ENCODE measurements at places on chromosomes 2 and 18.
A peak's percentile ranks its signal among the peaks of the same experiment; 100 is the strongest.

DNA sequence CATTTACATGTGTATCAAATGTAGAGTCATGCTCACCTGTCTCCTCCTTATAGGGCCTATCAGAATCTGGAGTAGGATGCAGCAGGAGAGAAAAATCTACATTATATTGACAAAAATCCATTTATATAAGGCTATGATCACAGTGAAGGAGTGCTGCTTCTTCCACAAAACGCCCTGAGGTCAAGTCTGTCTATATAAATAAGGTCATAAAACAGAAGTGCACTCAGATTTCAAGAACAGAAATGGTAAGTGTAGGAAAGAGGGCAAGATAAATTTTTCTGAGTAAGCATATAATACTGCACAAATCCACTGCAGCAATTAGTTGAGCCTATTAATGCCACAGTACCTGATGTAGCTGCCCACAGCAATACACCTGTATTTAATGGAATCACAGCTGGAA lies 51.8 kb downstream of the COL5A2 start:
- H3K27ac ChIP-seq, result no peak overlapping the region
- no peaks in the 10 kb centered on the region for H3K27me3 ChIP-seq
- DNase-seq, result no peak
- no peak overlapping the region for H3K4me3 ChIP-seq
- no peaks in the 10 kb centered on the region for H3K4me1 ChIP-seq

- H3K27me3 ChIP-seq, result peaks cover 4% of the 10 kb centered on the region
- H3K4me1 ChIP-seq, result peaks cover 52% of the 10 kb centered on the region
- peak overlapping the region; percentile 28 for H3K27ac ChIP-seq
- no peak overlapping the region for H3K4me3 ChIP-seq
- H3K36me3 ChIP-seq, result no peaks in the 10 kb centered on the region
Observed at GRCh38 chr2:28356095-28356911, 36.4 kb upstream of the FOSL2 start.

DNA sequence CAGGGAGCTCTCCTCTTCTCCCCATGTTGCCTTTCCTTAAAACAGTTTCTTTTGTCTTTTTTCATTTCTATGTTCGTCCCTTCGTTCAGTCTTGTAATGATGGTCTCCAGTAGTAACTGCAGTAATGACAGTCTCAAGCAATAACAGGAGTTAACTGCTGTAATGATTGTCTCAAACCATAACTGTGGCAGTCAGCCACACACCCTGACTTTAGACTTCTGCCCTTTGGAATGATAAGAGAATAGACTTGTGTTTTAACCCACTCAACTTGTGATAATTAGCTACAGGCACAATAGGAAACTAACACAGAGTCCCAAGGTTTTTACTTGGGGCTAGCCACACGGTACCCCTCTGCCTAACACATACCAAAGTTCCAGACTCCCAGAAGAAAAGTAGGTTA lies 12.1 kb downstream of the TMEM131 start:
- no peaks in the 10 kb centered on the region for H3K27me3 ChIP-seq
- H3K4me3 ChIP-seq, result no peak overlapping the region

DNA sequence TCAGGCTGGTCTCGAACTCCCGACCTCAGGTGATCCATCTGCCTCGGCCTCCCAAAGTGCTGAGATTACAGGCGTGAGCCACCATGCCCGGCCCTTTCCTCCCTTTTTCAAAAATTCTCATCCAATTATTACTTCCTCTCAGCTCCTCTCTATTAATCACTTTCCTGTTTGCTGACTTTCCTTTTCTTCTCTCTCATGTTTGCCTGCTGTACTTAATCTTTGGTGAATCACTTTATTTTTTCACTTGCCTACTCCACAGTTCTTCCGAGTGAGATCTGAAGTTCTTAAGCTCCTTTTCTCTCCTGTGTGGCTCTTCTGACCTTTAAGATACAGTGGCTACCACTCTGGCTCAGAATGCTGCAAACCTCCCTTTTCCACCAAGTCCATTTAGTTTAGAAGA lies 126.3 kb upstream of the SERTAD2 start:
- H3K4me3 ChIP-seq, result no peak overlapping the region
- no peaks in the 10 kb centered on the region for H3K27me3 ChIP-seq
- H3K36me3 ChIP-seq, result no peaks in the 10 kb centered on the region
- DNase-seq, result no peak
- no peaks in the 10 kb centered on the region for H3K4me1 ChIP-seq

DNA sequence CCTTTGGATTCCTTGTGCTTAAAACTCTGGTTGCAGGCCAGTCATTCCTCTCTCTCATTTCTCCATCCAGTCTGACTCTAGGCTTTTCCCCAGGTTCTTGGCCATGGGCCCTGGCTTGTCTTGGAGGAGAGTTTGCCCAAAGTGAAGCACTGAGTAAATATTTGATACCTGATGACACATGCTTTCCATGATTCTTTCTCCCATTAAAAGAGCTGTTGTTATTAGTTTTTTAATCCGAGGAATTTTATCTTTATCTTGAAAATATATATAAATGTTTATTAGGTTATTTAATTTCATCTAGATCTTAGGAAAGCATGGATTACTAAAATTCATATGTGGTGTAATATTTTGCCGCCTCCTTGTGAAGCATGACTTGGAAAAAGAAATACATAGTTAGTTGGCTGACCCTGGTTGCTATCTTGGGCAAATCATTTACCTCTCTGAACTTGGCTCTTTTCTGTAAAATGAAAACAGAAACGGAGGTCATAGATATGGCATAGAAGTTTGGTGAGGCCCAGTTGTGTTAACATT lies 650.1 kb downstream of the SLC4A3 start:
- H3K36me3 ChIP-seq, result no peaks in the 10 kb centered on the region
- no peaks in the 10 kb centered on the region for H3K27me3 ChIP-seq
- no peak overlapping the region for H3K27ac ChIP-seq
- no peak for DNase-seq

GRCh38 chr18:28050545-28050944 lies 126.4 kb downstream of the CDH2 start:
- H3K27ac ChIP-seq, result no peak overlapping the region
- no peaks in the 10 kb centered on the region for H3K4me1 ChIP-seq
- no peak for DNase-seq

DNA sequence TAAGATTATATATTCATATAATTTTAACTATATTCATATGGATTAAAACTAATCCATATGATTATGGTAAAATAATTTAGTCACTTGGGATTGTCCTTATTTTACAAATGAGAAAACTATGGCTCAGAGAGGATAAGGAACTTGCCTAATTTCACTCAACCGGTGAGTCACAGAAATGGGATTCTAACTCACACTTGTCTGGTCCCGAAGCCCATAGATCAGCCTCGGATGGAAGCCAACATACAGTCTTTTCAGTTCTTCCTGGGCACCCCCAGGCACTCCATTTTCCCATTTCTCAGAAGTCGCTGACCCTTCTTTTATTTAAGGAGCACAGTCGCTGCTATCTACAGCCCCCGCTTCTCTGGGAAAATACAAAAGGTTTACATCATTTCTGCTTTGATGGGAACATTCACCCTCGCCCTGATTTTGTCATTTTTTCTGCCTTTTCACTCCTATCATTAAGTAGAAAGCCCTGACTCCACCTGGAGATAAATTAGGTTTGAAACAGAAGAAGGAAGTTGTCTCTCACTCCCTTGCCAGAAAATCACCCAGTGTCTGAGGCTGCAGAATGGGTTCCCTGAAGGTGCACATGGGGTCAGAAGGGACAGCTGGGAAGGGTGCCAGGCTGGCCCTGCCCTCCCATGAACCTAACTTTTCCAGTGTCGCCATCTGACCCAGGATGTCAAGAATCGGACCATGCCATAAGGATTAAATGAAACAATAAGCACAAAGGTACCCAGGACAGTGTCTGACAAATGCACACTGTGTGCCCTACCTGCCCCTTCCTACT lies 36.6 kb downstream of the CYP1B1 start:
- no peaks in the 10 kb centered on the region for H3K4me1 ChIP-seq
- H3K36me3 ChIP-seq, result no peaks in the 10 kb centered on the region
- no peak overlapping the region for H3K27ac ChIP-seq
- no peak overlapping the region for H3K4me3 ChIP-seq

GRCh38 chr2:132645176-132645575 lies 24.8 kb downstream of the LYPD1 start:
- no peaks in the 10 kb centered on the region for H3K4me1 ChIP-seq
- H3K36me3 ChIP-seq, result no peaks in the 10 kb centered on the region
- H3K27me3 ChIP-seq, result peaks cover 4% of the 10 kb centered on the region
- no peak overlapping the region for H3K4me3 ChIP-seq
- no peak for DNase-seq

GRCh38 chr2:230046491-230046890 lies 22.2 kb downstream of the SLC16A14 start:
- no peaks in the 10 kb centered on the region for H3K4me1 ChIP-seq
- H3K4me3 ChIP-seq, result no peak overlapping the region
- DNase-seq, result no peak

GRCh38 chr2:36485521-36485920 lies 112.4 kb downstream of the FEZ2 start:
- no peak overlapping the region for H3K4me3 ChIP-seq
- no peaks in the 10 kb centered on the region for H3K36me3 ChIP-seq

GRCh38 chr2:61436092-61436491 lies 34.8 kb downstream of the USP34 start:
- peaks cover 11% of the 10 kb centered on the region for H3K36me3 ChIP-seq
- H3K27me3 ChIP-seq, result no peaks in the 10 kb centered on the region
- H3K4me3 ChIP-seq, result no peak overlapping the region
- H3K27ac ChIP-seq, result no peak overlapping the region
- DNase-seq, result no peak

GRCh38 chr2:215141706-215142105 lies 3.3 kb upstream of the ABCA12 start:
- DNase-seq, result no peak
- no peak overlapping the region for H3K27ac ChIP-seq
- no peaks in the 10 kb centered on the region for H3K4me1 ChIP-seq
- H3K36me3 ChIP-seq, result no peaks in the 10 kb centered on the region
- H3K27me3 ChIP-seq, result no peaks in the 10 kb centered on the region

GRCh38 chr2:78977661-78978145 lies 47.8 kb upstream of the REG3G start:
- no peaks in the 10 kb centered on the region for H3K4me1 ChIP-seq
- H3K36me3 ChIP-seq, result no peaks in the 10 kb centered on the region
- no peak overlapping the region for H3K27ac ChIP-seq
- H3K27me3 ChIP-seq, result no peaks in the 10 kb centered on the region
- H3K4me3 ChIP-seq, result no peak overlapping the region

DNA sequence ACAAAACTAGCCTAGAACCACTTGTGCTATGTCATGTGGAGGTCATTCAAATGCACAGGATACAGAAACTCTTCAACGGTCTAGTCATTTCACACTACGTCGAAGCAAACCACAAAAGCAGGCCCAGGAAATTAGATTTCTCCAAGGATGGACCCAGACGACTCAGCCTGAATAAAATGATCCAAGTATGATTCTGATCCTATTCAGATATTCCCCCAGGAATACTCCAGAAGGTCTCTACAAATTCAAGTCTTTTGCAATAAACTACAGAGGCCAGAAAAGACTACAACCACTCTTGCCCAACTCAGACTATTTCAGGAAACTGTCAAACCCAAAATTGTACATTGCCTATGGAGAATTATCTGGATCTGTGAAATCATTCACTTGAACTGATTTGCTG lies 422.5 kb downstream of the METTL4 start:
- no peak for DNase-seq
- no peaks in the 10 kb centered on the region for H3K36me3 ChIP-seq
- H3K4me1 ChIP-seq, result no peaks in the 10 kb centered on the region
- H3K27me3 ChIP-seq, result peaks cover 3% of the 10 kb centered on the region

GRCh38 chr18:31430554-31430953 lies 17.0 kb upstream of the DSG3 start:
- no peak overlapping the region for H3K27ac ChIP-seq
- no peak for DNase-seq
- H3K4me3 ChIP-seq, result no peak overlapping the region
- no peaks in the 10 kb centered on the region for H3K4me1 ChIP-seq

DNA sequence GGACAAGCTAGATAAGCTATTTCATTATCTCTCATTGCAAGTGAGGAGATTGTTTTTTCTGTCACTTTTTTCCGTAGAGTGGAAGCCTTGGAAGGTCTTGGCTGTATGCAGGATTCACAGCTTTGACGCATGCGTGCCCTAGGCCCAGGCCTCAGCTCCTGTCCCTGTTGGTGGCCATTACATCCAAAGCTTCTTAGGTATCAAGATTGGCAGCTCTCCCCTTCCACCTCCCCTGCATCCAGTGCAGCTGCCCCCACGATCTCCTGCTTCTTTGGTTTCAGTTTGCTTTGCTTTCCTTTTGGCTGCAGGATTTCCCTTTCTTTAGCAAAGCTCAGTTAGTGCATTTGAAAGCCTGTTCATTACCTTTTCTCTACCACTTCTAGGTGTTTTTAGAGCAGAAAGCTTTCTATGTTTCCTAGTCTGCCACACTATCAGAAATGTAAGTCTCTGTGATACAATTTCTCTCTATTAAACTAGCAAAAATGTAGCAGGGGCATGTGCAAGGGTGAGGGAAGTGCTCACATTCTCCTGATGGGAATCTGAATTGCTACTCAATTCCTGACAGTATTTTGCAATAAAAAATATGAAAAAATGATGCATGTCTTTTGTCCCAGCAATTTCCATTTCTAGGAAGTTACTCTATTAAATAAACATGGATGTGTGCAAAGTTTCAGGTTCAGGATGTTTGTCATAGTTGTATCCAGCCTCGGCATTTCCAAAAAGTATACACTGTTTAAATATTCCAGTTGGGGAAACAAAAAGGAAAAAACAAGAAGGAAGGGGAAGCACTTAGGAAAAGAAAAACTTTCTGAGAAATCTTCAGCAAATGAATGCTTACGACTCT lies 91.2 kb downstream of the LIPG start:
- H3K27me3 ChIP-seq, result no peaks in the 10 kb centered on the region
- no peaks in the 10 kb centered on the region for H3K36me3 ChIP-seq
- DNase-seq, result no peak

- H3K4me3 ChIP-seq, result no peak overlapping the region
- H3K36me3 ChIP-seq, result no peaks in the 10 kb centered on the region
- H3K27ac ChIP-seq, result no peak overlapping the region
- no peak for DNase-seq
Observed at GRCh38 chr2:234178330-234179030, 128.0 kb downstream of the SPP2 start.

DNA sequence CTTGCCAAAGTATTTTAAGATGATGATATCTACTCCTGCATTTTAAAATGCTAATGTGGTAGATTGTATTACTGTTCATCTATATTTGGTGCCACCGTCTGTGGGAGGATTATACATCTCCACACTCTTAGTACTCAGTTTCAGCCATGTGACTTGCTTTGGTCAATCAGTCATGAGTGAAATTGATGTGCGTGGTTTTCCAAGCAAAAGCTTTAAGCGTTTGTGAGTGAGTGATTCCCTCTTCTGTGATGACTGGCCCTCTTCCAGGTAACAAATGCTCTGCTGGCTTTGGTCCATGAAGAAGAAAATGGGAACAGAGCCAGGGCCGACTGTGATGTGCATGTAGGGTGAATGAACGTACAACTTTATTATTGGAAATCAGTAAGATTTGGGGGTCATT lies 330.4 kb downstream of the LPIN1 start:
- no peak overlapping the region for H3K4me3 ChIP-seq
- peaks cover 3% of the 10 kb centered on the region for H3K4me1 ChIP-seq
- no peaks in the 10 kb centered on the region for H3K27me3 ChIP-seq
- H3K36me3 ChIP-seq, result no peaks in the 10 kb centered on the region

DNA sequence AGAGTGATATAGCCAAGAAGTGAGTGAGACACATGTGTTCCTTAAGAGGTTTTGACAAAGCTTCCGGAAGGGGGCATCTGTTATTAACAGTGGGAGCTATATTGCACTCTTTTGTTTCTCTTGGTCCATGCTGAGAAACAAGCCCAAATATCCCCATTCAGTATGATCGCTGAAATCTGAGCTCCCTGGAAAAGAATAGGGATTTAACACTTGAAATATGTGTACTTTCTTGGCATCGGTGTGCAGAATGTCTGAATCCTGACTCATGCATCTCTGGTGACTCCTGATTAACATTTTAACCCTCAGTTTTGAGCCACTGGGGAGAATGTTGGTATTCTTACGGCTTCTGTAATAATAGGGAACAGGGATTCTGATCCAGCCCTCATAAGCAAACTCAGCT lies 448.1 kb downstream of the TSN start:
- H3K4me1 ChIP-seq, result no peaks in the 10 kb centered on the region
- no peaks in the 10 kb centered on the region for H3K36me3 ChIP-seq
- no peak for DNase-seq
- H3K27ac ChIP-seq, result no peak overlapping the region
- H3K4me3 ChIP-seq, result no peak overlapping the region
